ENCODE measurements at places on chromosomes 7 and 10. TPM values are rescaled to one million over a fixed set of nuclear protein-coding genes. Genes with fewer than 3 reads are reported as not detected.

The CREB5 gene
- 0.20 TPM for total RNA-seq

The SPDYE2 gene
- not detected for total RNA-seq

The VENTX gene
- total RNA-seq, result not detected

The BAMBI gene
- total RNA-seq, result 230 TPM

The ZDHHC6 gene
- total RNA-seq, result 23.3 TPM

The GPRIN2 gene
- total RNA-seq, result not detected

Measured in G401 (cell line).